Stimulated activated CD8-positive, alpha-beta memory T cell treated with anti-CD3 and anti-CD28 coated beads, Interleukin-2, amount 100 ng/mL, for 1 hour (primary cell): ENCODE measurements at places on chromosomes 13 and 19.

GRCh38 chr19:55115446-55116065 lies 1.9 kb downstream of the PPP1R12C start:
- no peak for DNase-seq

DNA sequence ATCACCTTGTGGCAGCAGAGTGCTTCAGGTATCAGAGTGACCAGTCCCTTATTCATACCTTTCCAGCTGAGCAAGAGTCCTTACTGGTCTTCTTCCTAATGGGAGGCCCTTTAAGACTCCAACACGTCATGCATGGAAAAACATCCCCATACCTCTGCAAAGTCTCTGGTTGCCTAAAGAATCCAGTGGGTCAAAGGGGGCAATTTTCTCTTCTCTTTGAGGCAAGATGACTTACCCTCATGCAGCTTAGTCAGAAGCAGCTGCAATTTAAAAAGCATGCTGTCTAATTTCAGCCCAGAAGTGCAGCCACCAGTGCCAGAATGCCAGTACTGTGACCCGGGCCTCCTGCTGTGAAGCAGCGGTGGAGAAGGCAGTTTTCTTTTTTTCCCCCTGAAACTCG lies 18.7 kb downstream of the PPP5C start:
- no peak for DNase-seq

DNA sequence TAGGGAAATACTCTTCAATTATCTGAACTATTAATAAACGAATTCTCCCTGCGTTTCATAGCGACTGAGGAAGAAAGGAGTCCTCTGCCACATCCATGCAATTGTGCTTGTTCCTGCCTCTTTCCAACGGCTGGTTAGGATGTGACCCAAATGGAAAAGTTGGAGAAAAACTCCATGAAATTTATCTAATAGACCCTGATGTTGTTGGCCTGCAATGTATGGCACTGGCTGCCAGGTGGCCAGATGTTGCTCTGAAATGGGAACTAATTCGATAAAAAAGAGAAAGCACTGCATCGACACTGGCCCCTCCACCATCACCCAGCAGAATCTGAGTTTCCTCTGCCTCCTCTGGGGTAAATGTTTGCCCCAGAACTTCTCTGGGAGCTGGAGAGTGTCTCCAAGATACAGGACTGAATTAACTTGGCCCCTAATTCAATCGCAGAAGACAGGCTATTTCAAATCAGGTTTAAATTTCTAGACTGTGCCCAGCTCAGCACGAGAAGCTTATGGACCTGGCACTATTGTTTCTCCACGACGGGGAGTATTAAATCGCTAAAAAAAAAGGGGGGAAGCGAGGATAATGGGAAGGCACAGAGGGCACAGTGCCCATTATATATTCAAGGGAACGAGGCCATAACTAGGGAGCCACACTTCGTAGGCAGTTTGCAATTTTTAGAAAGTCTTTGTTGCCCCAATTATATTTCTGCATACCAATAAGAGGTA lies 103.9 kb downstream of the ZIC5 start:
- no peak for DNase-seq

GRCh38 chr13:31929031-31929770 lies 102.4 kb upstream of the FRY start:
- DNase-seq, result no peak

DNA sequence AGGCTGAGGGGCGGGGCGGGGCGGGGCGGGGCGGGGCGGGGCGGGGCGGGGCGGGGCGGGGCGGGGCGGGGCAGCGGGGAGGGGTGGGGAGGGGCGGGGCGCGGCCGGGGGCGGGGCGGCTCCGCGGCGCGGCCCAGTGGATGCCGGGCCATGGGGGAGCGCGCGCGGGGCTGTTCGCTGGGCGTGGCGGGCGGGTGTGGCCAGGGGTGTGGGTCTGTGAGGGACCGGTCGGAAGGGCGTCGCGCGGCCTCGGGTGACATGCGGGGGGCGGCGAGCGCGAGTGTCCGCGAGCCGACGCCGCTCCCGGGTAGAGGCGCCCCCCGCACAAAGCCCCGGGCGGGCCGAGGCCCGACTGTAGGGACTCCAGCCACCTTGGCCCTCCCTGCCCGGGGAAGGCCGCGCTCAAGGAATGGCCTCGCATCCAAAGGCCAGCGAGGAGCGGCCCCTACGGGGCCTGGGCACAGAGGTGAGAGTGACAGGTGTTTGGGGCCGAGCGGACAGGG lies at the start of gene ZFP28:
Gene ZFP28, plus strand, starts transcription at position 188 of the 503 bp plus-strand sequence. Its CDS starts 71 bp downstream, at position 259.
- no peak for DNase-seq

- no peak for DNase-seq
Measured at GRCh38 chr13:113407103-113407530, 43.2 kb upstream of the GRTP1 start.

DNA sequence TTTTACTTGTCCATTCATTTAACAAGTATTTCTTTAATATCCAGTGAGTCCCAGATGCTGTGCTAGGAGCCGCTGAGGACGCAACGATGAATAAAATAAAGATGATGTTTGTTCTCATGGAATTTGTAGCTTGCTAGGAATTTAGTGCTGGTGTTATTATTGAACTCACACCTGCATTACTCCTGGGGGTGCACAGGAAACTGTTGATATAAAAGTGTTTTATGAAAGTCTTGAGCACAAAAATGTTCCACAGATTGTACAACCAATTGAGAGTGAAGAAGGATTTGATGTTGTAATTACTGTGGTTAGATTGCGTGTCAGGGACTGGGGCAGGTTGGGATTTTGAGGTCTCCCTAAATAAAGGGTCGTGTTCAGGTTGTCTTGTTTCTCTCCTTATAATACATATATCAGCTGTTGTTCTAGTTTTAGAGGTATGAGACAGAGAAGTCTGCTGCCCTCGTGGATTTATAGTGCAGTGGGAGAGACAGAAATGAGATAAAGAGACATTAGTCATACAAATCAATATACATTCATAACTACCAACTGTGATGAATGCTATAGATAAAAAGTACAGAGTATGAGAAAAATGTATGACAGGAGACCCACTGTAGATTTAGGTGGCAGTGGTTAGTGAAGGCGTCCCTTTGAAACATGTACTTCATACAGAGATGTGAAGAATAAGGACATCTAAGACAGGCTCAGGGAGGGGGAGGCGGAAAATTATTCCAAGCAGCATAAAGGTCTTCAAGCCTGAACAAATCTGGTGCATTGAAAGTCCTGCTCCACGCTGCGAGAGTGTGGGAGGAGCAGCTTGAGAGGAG lies 11.3 kb downstream of the CACNG6 start:
- DNase-seq, result no peak

GRCh38 chr13:92379371-92379770 lies 847.2 kb upstream of the GPC6 start:
- DNase-seq, result no peak

DNA sequence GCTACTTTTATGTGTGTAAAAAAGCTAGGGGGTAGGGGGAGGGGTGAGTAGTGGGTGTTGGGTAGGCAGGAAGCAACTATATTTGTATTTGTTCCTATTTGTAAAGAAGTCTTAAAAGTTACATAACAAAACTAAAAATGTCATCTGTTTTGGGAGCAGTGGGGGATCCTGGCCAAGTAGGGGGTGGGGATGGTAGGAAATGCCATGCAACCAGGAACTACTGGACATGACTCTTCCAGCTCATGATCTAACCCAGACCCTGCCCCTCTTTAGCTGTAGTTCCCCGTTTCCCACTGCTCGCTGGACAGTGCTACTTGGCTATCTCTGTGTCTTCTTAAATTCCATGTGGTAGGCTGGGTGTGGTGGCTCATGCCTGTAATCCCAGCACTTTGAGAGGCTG lies 3.2 kb downstream of the GTF3A start:
- no peak for DNase-seq

DNA sequence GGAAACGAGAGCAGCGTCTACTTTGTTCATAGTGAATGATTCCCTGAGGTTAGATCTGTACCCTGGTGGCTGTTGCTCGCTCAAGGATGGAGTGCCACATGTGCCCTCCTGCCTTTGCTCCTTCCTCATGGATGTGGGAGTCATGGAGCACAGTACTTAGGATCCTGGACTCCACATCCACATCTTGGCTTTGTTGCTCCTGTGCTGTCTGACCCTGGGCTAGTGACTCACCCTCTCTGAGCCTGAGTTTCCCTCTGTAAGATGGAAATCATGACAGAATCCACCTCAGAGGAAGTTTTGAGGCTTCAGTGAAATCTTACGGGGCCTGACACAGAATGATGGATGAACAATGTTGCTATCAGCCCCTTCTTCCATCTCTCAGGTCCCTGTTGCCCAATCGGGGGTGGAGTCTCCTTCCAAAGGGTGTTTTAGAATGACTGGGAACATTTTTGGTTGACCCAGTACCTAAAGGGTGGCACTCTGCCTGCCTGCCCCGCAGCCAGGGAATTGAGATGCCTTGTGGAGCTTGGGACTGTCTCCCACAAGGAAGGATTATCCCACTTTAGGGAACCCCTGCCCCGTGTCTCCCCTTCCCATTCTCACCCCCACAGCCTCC lies 9.8 kb upstream of the TIMM50 start:
- no peak for DNase-seq

GRCh38 chr13:75334634-75335447 lies 147.1 kb downstream of the TBC1D4 start:
- DNase-seq, result no peak

GRCh38 chr19:4077800-4078684 lies 11.3 kb upstream of the ZBTB7A start:
- peak; percentile 32 for DNase-seq

GRCh38 chr13:86877441-86877840 lies 793.7 kb upstream of the SLITRK5 start:
- no peak for DNase-seq

- DNase-seq, result no peak
Measured at GRCh38 chr13:33388286-33388998, 102.9 kb upstream of the STARD13 start.

- DNase-seq, result no peak
Measured at GRCh38 chr19:41411968-41412265, 14.3 kb downstream of the BCKDHA start.

DNA sequence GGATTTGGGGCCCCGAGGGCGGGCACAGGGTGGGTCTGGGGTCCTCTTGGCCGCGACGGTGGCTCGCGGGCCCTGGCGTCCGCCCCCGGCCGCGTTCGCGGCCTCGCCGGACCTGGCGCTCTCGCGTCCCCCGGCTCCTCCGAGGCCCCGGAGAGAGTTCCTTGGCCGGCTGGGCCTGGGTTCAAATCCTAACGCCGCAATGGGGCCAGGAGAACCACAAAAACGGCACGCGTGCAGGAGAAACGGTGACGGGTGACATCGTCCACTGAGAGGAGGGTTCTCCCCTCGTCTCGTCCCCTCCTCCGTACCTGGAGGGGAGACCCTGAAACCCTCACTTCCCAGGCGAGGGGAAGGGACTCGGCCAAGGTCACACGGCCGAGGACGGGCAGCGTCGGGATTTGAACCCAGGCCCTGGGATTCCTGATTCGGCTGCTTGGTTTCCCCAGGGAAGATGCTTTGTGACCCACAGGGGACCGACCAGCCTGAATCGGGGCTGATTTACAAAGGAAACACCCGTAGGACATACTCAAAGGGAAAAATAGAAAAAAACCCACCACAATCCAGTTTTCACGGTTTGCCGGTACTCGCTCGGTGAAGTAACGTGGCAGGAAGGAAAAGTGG lies 624 bp downstream of the SAFB start:
- no peak for DNase-seq

- DNase-seq, result no peak
Measured at GRCh38 chr13:50026788-50027473, 11.7 kb downstream of the KCNRG start.

- no peak for DNase-seq
Measured at GRCh38 chr13:66826398-66826797, 403.7 kb downstream of the PCDH9 start.

DNA sequence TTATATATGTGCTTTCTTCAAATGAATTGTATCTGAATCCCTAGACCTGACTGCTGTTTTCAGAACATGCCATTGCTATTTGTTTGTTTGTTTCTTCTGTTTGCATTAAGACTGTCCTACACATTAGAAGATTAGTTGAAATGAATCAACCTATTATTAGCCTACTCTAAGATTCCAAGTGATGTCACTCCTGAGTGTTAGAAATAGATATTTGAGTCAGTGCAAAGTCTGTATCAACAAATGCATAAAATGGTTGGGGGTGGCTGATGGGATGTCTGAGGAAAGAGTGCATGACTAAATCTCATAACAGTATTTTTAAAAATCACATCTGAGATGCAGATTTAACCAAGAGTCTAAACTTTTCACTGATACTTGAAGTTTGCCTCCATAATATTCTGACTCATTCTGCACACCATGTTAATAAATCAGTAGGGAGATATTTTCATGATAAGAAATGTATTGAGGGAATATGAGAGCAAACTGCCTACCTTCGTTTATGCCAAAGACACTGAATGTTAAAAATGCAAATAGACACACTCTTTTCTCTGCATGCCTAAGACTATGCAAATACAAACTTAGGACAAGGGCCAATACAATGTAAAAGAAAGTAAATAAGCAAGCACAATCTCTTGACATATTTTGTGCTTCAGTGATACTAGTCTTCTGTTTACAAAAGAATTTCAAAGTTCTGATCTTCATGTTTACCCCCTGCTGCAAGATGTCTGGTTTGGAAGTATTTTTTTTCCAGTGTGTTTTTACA lies 253.3 kb downstream of the LIG4 start:
- DNase-seq, result no peak

- DNase-seq, result no peak
Measured at GRCh38 chr13:111429064-111429558, 108.7 kb downstream of the TEX29 start.

DNA sequence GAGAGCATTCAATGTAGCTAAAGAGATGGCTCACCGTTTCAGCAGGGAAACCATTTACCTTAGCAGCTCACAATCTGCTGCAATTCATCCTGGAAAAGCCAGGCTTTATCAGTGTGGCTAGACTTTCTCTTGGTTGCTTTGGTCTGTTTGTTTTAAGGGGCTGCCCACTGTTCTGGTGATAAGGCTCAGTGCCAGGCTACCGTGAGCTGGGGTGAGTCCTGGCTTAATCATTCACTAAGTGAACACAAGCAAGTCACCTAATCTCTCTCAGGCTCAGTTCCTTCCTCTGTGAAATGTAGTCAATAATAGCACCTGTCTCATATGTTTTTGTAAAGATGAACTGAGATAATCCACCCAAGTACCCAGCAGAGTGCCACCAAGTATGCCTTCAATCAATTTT lies 229.0 kb downstream of the TEX29 start:
- DNase-seq, result no peak

DNA sequence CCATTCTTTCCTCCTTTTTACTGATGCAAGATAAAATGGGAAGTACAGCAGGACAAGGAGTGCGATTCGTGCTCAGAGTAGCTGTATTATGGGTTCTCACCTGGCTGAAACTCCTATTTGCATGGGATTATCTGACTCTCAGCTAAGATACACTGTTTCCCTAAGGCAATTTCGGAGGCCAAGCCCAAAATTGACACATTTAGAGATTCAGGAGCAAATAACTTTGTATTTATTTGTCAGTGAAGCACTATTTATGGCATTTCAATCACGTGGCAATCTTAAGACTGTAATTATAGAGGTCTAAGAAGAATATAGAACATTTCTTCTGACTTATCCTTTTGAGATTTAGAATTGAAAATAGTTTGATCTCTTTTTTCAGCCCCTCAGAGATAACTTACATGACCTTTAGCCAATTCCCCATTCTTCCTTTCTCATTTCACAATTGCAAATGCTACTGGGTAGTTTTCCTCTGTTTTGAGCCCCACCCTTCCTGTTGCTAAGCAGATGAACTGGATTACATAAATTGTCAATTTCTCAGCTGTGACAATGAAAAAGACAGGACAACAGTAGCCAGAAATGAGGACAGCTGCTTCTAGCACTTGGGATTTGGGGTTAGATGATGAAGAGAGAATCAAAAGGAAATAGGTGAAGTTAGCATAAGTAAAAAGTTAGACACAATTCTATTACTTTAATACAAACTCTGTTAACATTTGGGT lies 122.7 kb upstream of the FRY start:
- no peak for DNase-seq
